Hepatocyte (in vitro differentiated cells): ENCODE measurements at places on chromosomes 3 and 15.

- no peak for DNase-seq
Observed at GRCh38 chr15:66822114-66822513, 120.1 kb downstream of the SMAD6 start.

DNA sequence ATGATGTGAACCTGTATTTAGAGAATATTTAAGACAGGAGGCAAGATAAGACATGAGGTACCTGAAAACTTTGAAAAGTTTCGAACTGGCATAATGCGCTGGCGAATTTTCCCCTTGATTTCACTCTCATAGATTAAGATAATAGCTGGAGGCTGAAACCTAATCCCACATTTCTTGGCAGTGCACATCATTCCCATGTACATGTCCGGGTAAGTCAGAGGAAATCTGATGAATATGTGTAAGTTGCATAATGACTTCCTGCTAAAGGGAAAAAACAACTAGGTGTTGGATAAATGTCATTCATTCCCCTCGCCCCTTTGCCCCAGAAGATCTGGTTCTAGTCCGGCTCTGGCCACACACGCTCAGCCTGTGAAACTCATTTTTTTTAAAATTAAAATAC, 3.6 kb downstream of the CEP19 start:
- DNase-seq = no peak

DNA sequence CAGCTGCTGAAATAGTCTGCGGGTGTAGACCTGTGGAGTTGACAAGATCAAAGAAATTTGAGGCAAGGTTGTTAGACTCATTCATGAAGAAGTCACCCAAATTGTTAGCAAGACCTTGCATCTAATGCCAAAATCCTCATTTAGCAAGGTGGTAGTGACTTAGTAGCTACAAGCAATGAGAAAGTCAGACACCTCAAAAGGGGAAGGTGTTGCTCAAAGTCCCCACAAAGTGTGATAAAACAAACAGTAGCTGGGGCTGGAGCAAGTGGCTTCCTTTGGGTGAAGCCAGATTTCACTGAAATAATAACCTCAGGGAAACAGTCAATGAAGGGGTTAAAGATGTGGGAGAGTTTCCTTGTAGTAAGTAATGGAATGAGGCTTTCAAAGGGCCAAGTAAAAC, 44.9 kb downstream of the CD86 start:
- DNase-seq = no peak

DNA sequence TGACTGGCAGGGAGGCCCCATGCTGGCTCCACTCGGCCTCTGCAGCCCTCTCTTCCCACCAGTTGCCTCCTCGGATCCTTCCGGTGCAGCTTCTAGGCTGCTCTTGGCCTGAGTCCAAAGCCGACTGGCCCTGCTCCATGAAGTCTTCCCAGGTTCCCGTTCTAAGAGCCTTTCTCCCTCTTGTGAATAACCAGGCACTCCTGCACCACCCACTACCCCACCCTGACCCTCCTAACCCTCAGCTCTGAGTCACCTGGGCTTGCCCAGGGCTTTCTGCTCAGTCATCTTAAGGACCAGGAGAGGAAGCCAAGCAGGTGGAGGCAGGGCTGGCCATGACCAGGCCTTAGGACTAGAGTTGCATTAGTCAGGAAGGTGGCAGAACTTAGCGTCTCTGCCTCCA, 28.1 kb upstream of the CNBP start:
- DNase-seq = peak; percentile 69

DNA sequence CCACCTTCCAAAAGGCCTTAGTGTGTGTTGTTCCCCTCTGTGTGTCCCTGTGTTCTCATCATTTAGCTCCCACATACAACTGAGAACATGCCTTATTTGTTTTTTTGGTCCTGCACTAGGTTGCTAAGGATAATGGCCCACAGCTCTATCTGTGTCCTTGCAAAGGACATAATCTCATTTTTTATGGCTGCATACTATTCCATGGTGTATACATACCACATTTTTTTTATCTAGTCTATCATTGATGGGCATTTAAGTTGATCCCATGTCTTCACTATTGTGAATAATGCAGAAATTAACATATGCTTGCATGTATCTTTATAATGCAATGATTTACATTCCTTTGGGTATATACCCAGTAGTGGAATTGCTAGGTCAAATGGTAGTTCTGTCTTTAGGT, 645.7 kb downstream of the PDCD6IP start:
- DNase-seq = no peak

DNA sequence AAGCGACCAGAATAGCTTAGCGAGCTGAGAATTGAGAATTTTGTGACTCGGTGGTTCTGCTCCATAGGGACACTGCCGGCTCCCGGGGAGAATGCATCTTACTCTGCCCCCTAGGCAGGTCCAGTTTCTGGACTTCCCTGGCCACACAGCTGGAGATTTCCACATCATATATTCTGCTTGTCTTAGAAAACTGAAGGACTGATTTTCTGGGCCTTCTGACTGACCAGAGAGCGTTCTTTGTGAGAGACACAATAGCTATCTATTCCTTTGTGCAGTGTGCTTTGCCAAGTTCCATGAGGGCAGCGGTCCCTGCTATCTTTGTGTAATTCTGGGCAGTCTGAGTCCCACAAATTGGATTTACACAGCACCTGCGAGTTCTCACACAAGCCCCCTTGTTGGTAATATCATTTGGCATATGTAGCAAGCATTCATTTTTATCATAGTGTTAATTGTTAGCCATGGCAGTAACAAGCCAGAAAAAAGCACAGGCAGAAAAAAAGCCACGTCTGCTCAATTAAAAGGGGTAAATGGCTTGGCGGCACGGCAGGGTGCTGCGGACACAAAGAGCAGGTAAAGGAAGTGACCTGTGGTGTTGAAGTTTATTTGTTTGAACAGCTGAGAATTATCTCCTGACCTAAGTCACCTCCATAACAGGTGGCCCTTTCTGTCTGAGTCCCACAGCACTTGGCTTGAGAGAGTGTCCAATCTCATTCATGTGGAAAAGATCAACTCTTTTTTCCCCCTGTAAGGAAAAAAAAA, 688.7 kb downstream of the TUSC7 start:
- DNase-seq = no peak

DNA sequence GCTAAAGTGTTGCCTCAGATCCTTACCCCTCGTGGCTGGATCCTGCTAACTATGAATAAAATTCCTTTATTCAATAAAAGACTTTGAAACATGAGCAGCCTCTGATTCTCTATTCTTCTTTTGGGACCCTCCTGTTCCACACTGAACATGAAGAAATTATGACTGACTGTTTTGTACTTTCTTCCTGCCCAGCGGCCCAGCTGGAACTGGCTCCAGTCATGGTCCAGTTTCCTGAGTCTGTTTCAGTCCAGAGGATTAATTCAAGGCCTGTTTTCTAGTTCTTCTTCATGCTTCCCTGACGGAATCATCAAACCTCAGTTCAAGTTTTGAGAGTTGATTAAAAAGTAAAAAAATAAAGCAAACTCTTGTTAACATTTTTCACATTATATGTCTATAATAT, 52.6 kb upstream of the CP start:
- DNase-seq = no peak

DNA sequence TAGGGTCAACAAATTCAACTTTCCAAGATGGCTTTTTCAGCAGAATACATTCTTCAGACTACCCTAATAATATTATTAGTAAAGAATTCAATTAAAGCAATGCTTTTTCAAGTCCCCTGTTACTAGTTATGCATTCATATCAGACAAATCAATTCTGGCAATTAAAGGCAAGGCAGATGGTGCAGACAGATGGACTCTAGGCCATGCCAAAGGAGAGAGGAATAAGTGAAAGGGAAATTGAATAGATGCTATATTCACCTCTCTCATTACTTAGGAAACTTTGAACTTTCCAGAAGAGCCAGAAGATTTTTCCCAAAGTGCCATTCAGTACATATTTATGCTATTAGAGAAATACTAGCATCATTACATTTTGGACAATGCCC, 487.7 kb upstream of the RASGRP1 start:
- DNase-seq = no peak

GRCh38 chr3:152833089-152833488, 1.8 kb upstream of the P2RY1 start:
- DNase-seq = no peak
